ENCODE measurements at places on chromosomes 4 and X.

GRCh38 chr4:14679906-14680305, 322.4 kb upstream of the CPEB2 start:
- no peak for DNase-seq

- no peak for DNase-seq
Observed at GRCh38 chrX:105468741-105469140, 248.2 kb upstream of the TEX13A start.

DNA sequence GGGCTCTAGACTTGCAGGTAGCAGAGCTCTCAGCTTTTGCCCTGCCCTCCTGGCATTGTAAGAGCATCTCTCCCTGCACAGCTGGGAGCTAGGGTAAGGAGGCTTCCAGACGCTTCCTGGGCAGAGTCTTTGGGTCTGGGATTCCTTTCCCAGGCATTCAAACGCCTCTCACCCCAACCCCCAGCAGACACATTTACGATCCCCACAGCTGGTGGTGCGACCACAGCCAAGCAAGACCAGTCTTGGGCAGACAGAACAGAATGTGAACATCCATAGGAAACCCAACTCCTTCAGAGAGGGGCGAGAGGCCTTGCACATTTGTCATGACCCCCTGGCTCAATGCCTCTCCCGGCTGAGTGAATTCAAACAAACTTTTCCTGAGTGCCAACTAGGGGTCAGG, 38.1 kb upstream of the CD99L2 start:
- no peak for DNase-seq

- no peak for DNase-seq
Observed at GRCh38 chr4:610411-611261, 14.7 kb upstream of the PDE6B start.

DNA sequence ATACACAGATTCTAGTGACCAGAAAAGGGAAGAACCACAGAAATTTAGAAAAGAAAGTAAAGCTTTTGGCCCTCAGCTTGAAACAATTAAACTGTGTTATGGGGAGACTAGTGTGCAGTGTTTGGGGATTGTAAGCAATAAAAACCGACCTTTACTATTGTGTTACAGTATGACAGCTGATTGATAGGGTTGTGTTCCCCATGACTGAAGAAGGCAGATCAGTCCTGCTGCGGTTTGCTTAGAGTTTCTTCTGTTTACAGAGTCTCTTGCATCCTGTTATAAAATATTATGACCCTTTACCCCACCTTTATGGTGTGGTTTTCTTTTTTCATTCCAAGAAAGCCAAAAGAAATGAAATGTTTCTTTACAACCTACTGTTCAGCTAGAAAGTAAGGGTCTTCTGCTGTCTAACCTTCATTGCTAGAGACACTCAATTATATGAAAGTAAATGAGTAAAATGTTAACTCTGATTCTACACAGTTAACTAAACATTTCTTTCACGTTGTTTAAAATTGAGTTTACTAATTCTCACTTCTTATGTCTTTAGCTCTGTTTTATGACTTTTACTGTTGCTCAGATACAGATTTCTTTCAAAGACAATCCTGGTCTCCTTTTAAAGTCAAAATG, 18.1 kb downstream of the CHIC1 start:
- no peak for DNase-seq

- no peak for DNase-seq
Observed at GRCh38 chr4:73434311-73434710, 1.7 kb upstream of the AFP start.

GRCh38 chr4:61603086-61603485, 403.0 kb downstream of the ADGRL3 start:
- DNase-seq, result no peak

GRCh38 chrX:101219116-101219863, at the start of gene DRP2:
Gene DRP2 (plus strand): TSS chrX:101219786. CDS start chrX:101231648, 11,862 bp downstream.
- DNase-seq, result no peak

DNA sequence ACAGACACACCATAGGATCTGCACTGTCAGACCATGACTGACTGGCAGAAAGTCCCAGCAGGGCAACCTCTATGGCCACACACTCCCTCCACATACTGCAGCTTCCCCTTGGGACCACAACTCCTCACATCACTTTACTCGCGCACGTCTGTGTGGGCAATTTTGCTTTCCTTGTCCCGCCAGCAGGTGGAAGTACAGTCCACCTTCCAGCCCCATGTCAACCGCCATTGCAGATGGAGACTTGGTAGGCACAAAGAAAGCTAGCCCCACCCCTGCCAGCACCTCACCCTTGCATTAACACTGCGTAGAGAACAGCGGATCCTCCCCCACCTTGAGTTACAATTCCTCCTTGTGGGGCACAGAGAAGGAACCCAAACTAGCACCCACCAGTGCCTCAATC, 74.4 kb upstream of the NAP1L2 start:
- DNase-seq, result no peak

DNA sequence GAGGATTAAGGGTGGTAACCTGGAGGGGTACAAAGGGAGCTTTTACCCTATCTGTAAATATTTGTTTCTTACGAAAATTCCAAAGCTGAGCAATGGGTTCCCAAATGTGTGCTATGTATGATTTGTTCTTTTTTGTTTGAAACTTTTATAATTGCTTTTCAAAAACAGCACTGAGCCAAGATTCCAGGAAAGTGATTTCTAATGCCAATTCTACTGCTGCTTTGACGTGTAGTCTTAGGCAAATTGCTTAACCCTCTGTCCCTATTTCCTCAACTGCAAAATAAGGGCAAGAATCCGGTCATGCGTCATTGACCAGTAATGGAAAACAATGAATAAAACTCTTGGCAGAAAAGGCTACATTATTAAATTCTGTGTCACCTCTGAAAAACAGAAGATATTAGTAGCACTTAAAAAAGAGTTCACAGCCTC, 454.7 kb downstream of the IL15 start:
- DNase-seq, result no peak

- no peak for DNase-seq
Observed at GRCh38 chr4:57159866-57160265, 49.7 kb upstream of the IGFBP7 start.

DNA sequence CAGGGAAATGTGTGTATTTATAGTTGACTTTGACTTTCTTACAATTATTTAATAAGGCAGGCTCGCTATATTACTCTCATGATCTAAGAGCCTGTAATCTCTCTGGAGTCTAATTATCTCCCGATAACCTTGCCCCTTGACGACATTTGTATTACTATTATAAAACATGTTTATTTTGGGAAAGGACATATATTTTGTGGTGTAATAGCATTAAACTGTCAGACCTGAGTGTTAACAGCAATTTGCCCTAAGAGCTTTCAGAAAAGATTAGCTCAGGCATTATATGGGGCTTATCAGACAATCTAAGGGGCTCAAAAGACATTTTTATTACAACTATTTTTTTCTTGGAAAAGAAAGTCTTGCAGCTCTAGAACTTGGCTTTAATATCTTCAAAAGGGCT, 427.9 kb upstream of the SLIT2 start:
- no peak for DNase-seq

DNA sequence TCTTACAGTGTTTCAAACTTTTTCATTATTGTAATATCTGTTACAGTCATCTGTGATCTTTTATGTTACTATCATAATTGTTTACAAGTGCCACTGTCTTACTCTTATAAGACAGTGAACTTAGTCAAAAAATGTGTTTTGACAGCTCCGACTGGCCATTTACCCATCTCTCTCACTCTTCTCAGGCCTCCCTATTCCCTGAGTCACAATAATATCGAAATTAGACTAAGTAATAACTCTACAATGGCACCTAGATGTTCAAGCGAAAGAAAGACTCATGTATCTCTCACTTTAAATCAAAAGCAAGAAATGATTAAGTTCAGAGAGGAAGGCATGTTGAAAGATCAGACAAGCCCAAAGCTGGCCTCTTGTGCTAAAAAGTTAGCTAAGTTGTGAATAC, 184.2 kb downstream of the CDS1 start:
- no peak for DNase-seq

GRCh38 chrX:53831662-53832635, 145.4 kb upstream of the HUWE1 start:
- peak; percentile 38 for DNase-seq

DNA sequence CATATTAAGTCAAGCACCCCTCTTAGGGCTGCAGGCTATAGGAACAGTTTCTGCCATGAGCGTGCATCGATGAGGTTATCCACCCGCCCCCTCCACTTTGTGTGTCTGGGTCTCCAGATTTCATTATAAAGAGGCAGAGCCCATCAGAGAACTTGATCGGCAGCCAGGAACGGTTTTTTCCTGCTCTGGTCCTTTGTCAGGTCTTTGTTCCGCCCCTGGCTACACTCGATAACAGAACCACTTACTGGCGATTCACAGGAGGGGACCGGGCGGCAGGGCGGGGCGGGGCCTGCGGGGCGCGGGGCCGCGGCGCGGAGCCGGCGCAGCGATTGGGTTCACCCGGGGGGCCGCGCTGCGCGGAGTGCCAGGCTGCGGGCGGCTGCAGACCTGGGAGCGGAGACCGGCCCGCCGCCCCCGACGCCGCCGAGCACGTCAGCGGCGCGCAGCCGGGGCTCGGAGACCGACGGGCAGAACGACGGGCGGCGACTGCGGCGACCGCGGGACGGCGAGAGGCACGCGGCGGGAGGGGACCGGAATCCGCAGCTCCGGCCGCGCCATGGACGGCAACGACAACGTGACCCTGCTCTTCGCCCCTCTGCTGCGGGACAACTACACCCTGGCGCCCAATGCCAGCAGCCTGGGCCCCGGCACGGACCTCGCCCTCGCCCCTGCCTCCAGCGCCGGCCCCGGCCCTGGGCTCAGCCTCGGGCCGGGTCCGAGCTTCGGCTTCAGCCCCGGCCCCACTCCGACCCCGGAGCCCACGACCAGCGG, at the start of gene SLC10A4:
TSS of gene SLC10A4 (plus strand) at position 338 of the 771 bp plus-strand sequence. CDS start at position 557, 219 bp downstream.
- no peak for DNase-seq

GRCh38 chr4:106329041-106329618, 12.8 kb downstream of the AIMP1 start:
- DNase-seq, result no peak

GRCh38 chr4:6854098-6854744, 55.4 kb upstream of the TBC1D14 start:
- DNase-seq, result no peak

- DNase-seq, result no peak
Observed at GRCh38 chr4:16532240-16532970, 306.1 kb upstream of the TAPT1 start.

GRCh38 chr4:57220734-57221133, 110.5 kb upstream of the IGFBP7 start:
- no peak for DNase-seq

GRCh38 chrX:130893356-130894085, 9.5 kb downstream of the ENOX2 start:
- no peak for DNase-seq

- no peak for DNase-seq
Observed at GRCh38 chrX:38638952-38639529, 77.7 kb downstream of the TSPAN7 start.

DNA sequence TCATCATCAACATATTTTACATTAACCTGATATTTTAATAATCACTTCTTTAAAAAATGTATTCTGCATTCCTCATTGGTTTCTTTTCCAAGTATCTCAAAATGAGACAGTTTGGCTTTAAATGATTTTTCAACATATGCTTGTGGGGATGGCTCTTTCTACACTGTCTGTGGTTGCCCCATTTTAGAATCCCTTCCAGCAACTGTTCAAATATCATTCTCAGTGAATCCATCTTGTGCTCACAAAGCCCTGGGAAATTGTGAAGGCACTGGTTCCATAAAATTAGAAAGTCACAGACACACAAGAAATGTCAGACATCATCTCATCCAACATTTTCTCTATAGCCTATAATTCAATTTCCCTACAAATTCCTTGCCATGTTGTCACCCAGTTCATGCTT, 103.5 kb downstream of the LNX1 start:
- no peak for DNase-seq

DNA sequence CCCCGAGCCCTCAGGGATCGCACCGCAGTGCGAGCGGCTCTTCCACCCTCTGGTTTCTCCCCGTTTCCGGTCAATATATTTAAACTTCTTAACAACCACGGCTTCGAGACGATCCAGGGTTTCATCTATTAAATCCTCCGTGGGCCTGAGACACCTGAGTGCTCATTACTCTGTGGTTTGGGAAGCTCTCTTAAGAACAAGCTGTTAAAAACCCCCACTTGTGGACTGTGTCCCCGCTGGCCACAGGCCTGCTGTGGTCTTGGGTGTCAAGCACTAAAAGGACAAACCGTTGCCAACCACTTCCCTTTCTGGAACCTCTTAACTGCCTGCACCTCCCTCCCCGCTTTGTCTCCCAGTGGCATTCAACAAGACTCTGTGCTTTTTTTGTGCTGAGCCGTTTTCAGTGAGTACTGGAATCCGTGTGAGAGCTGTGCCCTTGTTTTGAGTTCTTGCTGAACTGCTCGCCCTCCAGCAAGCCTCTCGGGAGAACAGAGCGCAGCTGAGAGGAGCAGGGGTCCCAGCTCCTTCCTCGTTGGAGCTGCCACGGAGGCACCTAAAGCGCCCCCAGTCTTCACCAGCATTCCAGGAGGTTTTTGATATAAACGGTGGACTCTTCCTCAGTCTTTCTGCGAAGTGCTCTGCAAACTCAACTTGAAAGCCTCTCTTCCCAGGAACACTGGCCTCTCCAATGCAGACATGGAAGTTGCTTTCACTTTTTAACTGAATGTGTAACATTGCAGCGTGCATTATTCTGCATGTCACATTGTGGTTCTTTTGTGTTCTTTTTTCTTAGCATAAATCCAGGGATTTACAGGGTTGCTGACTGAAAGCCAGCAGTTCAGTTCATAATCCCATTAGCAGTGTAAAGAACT, 691 bp upstream of the IGFBP7 start:
- DNase-seq, result no peak

DNA sequence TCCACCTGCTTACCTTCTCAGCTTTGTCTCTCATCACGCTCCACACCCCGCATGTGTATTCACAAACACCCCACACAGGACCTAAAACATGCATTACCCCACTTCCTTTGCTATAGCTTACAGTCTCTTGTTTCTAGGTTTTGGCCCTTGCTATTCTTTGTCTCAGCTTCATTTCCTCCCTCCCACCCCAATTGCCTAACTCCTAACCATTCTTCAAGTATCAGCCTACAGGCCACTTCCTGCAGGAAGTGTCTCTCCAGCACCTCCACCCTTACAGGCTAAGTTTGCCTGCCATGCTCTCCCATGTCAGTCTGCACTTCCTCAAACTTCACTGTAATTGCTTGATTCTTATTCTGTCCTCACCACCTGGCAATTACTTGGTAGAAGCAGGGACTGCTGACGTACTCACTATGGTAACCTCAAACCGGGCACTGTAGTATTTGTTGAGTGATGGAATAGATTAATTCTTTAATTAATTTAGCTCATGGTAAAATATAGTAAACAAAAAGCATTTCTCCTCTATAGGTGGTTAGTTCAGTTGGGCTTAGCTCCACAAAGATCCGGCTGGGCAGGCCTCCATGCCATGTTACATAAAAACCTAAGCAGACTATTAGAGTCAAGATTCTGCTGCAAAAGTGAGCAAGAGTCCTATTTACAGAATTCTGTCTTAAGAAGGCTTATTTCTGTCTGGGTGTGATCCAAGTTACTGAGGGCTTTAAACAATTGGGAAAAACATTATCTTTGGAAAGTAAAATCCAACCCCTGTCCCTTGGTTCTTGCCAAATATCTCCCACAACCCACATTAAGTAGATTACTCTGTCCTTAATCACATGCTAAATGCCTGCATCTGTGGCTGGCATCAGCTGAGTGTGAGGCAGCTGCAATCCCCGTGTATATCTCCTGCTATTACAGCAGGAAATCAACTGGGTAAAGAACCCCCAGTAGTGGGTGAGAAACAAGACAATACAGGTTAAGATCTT, 124.7 kb upstream of the CPEB2 start:
- DNase-seq, result no peak

- DNase-seq, result no peak
Observed at GRCh38 chr4:90792696-90793095, 665.5 kb downstream of the CCSER1 start.

- DNase-seq, result no peak
Observed at GRCh38 chr4:88333741-88334405, 44.8 kb upstream of the HERC6 start.
